ENCODE measurements at places on chromosomes 2 and 18. TPM values are rescaled to one million over a fixed set of nuclear protein-coding genes. Genes with fewer than 3 reads are reported as not detected.

The SLC4A3 gene
- not detected for total RNA-seq

The ERMN gene
- 3.5 TPM for total RNA-seq

The HOXD3 gene
- not detected for total RNA-seq

The TUBA3E gene
- total RNA-seq = not detected

DNA sequence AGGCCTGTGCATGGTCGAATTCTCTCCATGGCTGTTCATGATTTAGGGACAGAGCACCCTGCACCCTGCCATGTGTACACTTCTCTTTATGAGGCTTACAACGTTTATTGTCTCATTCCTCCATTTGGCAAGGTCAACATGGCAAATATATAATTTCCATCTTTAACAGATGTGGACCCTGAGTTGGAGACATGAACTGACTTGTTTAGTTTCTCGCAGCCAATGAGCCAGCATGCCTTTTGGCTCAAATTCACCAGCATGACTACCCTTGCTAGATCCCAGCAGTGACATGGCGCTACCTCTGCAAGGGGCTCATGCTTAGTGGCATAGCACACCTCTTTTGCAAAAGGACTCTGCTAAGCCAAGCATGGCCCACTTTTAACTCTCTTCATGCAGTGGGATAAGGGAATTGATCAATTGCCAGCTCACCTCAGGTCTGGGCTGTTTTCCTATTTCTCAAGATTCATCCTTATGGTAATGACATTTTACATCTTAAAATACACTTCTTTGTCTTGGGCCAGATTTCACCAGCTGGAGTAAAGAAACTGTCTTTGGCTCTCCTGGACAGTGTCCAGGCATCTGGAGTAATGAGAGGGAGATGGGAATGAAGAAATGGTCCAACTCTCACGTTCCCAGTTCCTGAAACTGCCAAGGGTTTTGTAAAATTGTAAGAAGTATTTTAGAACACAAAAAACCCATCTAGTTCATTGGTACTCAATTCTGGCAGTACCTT lies 159.5 kb downstream of the SETBP1 start:
- DNase-seq = no peak

DNA sequence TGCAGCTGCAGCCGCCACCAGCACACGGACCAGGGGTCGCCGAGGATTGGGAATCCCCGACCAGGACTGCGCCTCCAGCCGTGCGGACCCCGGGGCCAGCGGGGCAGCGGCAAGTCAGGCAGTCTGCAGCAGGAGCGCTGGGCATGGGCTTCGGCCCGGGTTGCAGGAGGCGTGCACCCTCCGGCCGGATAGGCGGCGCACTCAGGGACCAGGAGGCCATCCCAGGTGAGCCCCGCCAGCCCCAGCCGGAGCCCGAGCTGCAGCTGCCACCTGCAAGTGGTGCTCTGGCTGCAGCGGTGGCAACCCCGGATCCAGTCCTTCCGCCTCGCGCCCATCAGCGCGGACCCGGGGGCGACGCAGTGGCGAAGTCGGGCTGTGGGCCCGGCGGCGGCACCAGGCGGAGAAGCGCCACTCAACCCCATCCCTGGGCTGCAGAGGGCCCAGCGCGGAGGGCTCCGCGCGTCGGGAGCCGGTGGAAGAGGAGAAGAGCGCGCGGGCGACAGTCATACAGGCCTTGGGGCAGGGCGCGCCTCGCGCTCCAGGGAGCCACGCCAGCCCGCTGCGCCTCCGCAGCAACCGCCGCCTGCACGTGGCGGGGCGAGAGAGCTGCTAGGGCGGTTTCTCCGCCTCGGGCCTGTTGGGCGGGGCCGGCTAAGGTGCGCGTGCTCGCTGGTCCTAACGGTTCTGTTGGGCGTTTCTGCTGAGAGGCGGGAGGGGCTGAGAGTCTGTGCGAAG lies 73.8 kb downstream of the RPIA start:
- peak; percentile 38 for DNase-seq

GRCh38 chr18:55319459-55320193 lies 268.4 kb downstream of the TCF4 start:
- DNase-seq = no peak

Data from CD4-positive, alpha-beta memory T cell (primary cell).